ENCODE measurements at places on chromosomes 13 and 19.

GRCh38 chr13:20461481-20461859, 64.2 kb downstream of the CRYL1 start:
- DNase-seq: peak; percentile 22

DNA sequence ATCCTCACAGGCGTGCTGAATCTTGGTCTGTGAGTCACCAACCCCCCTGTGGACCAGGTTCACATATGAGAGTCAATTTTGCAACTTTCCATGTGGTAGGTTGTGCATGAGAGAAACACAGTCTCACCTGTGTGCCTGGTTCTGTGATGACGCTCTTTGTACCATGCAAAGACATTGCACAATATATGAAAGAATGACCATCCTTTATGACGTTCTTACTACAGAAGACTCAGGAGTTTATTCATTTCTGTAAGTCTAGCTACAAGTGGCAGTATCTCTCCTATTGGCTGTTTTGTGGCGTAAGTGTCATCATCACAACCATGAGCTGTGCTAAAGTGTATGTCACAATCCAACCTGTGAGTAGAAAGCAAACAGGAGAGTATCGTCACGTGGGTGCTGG, 43.8 kb upstream of the ZNF728 start:
- no peak for DNase-seq

- no peak for DNase-seq
Measured at GRCh38 chr19:15254547-15254946, 22.3 kb upstream of the EPHX3 start.

DNA sequence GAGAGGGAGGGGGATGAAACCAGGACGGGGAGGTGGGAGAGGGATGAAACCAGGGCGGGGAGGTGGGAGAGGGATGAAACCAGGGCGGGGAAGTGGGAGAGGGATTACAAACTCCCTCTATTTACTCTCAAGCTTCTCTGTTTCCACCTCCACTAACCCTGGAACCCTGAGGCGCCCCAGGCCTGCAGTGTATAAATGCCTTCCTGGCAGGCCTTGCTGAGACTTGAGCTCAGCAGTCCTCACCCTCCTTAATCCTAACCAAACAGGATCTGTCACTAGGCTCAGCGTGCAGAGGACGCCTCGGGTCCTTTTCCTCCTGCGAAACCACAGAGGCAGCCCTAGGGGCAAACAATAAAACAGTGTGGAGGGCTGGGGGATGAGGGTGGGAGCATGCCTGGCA, 32.1 kb upstream of the OR1M1 start:
- DNase-seq: no peak

DNA sequence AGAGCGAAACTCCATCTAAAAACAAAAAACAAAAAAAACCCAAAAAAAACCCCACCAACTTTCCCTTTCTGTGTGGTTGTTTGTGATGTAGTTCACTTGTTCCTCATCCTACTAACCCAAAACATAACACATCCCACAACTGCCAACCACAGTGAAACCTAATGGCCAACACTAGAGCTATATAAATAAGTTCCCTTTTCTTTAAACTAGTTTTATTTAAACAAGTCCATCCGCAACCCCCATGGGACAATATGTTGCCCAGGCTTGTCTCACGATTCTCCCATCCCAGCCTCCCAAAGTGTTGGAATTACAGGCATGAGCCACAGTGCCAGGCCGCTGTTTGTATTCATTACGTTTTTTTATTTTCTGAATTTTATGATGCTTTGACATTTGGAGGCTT, 71.2 kb upstream of the ADGRE5 start:
- no peak for DNase-seq

GRCh38 chr13:78657699-78658629, 991 bp downstream of the OBI1 start:
- DNase-seq: peak; percentile 13

DNA sequence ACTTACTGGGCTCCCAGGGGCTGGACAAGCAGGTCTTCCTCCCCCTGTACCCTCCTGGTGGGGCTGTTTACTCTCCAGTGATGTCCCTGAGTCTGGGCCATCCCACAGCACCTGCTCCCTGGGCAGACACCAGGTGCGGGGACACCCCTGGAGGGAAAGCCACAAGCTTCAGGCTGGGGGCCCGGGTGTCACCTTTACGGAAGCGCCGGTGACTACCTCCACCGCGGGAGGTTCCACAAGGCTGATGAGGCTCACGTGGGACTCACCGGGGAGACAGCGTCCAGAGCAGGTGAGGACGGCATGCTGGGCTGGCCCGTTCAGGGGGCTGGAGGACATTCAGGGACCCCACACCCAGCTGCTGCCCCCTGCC, 24.9 kb downstream of the NFILZ start:
- DNase-seq: no peak

- no peak for DNase-seq
Measured at GRCh38 chr13:23674795-23675640, 104.8 kb downstream of the TNFRSF19 start.

- DNase-seq: no peak
Measured at GRCh38 chr13:98847780-98848179, 95.3 kb upstream of the SLC15A1 start.

DNA sequence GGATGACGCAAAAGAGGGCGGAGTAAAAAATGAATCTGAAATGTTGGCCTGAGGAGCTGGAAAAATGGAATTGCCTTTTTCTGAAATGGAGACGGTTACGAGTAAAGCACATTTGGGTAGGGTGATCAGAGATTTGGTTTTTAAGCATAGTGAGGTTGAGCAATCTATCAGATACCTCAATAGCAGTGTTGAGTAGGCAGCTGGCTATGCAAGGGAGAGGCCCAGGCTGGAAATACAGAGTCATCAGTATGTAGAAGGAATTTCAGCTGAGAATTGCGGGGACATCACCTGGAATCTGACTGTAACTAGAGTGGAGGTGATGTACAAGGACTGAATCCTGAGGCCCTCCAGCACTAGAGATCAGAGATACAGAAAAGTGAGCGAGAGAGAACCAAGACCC, 224.8 kb downstream of the LMO7 start:
- no peak for DNase-seq

GRCh38 chr13:44224450-44225149, 149.0 kb upstream of the SERP2 start:
- no peak for DNase-seq

- no peak for DNase-seq
Measured at GRCh38 chr13:104967836-104968630, 1567.4 kb downstream of the EFNB2 start.

GRCh38 chr19:42477933-42478332, 35.2 kb upstream of the CXCL17 start:
- DNase-seq: no peak

DNA sequence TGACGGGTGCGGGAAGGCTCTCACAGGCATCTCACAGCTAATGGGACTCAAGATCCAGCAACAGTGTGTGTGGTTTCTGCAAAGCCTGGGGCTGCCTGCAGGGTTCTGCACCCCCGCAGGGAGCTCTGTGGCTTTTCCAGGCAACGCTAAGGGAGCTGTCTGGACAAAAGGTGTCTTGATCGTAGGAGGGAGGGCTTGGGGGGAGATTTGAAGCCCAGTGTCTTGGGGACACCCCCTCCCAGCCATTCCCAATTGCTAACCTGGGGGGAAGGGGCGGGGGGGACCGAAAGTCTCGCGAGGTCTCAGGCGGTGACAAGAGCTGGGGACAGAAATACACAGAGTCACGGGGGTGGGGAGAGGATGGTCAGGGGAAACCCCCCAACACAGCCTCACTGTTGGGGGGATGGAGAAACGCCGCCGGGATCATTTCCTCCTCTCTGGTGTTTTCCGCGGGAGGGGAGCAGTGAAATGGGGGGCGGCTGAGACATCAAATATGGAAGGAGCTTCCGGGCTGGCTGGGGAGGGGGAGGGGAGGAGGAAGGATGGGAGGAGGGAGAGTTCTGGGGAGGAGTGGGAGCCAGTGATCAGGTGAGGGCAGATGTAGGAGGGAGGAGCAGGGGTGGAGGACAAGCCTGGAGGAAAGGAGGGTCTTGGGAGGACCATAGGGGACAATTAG, 13.3 kb downstream of the KCNC3 start:
- no peak for DNase-seq

DNA sequence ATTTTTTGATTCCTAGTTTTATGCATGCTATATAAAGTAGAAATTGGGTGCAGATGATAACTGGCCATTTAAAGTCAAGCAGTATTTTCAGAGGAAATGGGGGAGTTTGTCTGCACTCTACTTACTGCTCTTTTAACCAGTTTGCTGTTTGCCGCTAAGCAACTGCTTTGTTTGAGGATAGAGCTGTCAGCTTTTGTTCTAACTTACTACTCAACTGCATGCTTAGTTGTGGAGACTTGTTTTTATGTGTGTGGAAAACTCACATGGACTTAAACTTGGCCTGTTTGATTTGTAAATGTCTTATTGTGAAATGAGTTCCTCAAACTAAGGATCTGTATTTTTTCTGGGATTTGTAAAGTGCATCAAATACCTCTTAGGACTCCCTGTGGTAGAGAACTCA, 591.1 kb downstream of the PCDH9 start:
- no peak for DNase-seq

DNA sequence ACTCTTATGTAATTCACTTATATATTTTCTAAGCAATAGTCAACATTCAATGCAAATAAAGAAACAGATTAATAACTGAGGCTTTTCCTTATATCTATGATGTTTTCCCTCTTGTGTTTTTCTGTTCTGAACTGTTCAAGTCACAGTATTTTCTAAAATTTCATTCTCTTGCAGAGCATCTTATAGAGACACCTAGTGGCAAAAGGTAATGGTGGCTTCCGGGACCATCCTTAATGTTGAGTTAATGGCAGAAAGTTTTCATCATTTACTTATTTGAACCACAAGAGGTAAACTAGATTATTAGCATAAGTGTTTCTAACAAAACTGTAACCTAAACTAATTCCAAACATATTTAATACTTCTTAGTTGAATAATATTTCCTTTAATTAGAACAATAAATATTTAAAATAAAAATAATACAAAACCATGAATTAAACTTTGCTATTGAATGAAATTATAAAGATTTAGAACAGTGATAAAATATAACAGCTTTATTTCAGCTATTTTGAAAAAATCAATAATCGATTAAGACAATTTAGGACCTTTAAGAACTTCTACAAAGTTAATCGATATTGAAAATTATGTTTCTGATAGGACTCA, 1.7 kb upstream of the SLITRK5 start:
- no peak for DNase-seq

- DNase-seq: no peak
Measured at GRCh38 chr19:13350072-13350471, 156.2 kb downstream of the CACNA1A start.

- DNase-seq: no peak
Measured at GRCh38 chr19:2123682-2124387, 27.1 kb downstream of the IZUMO4 start.

- DNase-seq: peak; percentile 51
Measured at GRCh38 chr19:53772943-53773342, 51.2 kb downstream of the NLRP12 start.

DNA sequence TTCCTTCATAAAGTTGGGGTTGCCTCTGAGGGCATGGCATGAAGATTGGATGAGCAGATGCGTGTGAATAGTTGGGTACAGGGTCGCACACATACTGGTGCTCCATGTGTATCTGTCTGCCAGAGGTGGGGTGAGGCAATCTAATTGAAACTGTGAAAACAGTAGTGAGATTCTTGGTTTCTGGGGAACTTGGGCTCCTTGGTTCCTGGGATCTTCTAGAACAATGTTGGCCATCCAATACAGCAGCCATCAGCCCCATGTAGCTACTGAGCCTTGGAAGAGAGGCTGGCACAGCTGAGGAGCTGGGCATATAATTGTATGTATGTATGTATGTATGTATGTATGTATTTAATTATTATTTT, 616 bp downstream of the FCHO1 start:
- DNase-seq: no peak

DNA sequence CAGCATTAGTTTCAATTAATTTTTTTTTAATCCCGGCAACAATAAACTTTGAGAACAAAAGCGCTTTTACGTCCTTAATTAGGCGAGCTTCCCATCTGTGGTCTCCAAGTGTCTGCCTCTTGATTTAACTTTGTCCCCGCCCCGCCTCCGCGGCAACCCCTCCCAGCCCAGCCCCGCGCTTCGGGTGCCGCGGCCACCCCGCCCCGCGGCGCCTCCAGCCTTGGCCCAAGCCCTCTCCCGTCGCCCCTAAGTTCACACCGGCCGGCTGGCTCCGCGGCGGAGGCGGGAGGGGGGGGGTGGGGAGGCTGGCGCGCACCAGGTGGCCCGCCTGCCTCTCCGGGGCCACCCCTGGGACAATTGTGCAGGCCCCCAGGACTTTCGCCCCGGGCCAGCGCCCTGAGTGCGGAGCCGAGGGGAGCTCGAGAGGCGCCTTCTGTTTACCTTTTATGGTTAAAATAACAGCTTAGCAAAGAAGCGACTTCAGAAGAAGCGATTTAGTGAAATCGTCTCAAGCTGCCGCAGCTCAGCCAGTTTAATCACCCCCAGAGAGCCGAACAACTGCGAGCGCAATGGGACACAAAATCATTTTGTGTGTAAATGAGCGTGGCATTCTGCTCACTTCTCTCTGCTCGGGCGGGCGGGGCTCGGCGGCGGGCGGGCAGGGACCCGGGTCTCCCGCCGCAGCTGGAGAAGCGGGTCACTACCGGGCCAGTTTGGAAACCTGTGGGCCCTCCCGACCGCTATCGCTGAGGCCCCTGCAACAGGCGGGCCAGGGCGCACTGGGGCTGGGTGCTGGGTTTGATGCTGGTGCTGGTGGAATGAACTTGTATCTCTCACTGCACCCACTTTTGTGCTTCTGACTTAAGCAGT, 1.4 kb downstream of the KCTD15 start:
- no peak for DNase-seq

GRCh38 chr19:3692141-3693024, 7.9 kb downstream of the PIP5K1C start:
- no peak for DNase-seq

DNA sequence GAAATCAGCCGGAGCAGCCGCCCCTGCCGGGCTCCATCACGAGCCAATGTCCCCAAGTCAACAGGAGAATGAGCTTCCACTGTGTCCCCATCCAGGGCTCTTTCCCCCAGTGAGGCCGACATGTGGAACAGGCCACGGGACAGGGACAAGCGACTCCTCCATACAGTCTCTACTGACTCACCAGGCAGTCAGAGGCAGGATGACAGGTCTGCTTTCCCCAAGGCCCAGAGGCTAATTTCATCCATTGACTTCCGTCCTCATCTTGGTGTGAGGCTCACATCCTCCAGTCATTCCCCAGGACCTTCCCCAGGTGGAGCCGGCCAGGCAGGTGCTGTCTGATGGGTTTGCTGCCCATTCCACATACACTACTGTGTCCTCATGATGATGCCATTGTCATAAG, 3.5 kb downstream of the CEACAM6 start:
- DNase-seq: no peak

DNA sequence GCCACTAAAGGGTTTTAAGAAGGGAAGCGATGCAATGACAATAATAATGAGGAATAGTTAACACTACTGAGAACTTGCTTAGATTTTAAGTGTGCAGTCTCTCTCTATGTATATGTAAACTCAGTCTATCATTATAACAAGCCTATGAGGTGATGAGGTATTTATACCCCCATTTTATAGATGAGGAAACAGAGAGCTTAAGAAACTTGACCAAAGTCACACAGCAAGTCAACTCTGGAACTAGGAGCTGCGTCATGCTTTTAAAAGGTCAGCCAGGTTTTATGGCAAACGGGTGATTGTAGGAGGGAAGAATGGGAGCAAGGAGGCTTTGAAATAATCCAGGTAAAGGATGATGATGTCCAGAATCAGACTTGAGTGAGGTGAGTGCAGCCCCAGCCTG, 103.4 kb downstream of the TM9SF2 start:
- no peak for DNase-seq
